ENCODE measurements at places on chromosomes 2 and 18.

GRCh38 chr2:143901185-143901842 is 618.6 kb downstream of the ZEB2 start:
- DNase-seq, result no peak

DNA sequence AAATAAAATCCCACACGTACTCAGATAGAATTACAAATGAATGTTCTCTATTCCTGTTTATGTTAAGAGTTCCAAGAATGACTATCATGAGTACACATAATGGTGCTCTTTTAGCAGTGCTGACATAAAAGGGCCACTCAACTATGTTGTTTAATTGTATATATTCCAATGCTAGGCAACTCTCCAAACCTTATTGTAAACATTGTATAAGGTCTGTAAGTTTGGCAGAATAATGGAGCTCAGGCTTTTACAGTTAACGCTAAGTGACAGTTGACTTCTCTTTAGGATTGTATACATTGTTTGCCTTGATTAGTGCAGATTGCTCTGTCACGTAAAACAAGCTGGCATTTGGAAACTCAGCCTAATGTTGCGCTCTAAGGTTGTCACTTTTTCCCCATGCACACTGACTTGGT is 20.8 kb downstream of the RBMS1 start:
- DNase-seq, result no peak

DNA sequence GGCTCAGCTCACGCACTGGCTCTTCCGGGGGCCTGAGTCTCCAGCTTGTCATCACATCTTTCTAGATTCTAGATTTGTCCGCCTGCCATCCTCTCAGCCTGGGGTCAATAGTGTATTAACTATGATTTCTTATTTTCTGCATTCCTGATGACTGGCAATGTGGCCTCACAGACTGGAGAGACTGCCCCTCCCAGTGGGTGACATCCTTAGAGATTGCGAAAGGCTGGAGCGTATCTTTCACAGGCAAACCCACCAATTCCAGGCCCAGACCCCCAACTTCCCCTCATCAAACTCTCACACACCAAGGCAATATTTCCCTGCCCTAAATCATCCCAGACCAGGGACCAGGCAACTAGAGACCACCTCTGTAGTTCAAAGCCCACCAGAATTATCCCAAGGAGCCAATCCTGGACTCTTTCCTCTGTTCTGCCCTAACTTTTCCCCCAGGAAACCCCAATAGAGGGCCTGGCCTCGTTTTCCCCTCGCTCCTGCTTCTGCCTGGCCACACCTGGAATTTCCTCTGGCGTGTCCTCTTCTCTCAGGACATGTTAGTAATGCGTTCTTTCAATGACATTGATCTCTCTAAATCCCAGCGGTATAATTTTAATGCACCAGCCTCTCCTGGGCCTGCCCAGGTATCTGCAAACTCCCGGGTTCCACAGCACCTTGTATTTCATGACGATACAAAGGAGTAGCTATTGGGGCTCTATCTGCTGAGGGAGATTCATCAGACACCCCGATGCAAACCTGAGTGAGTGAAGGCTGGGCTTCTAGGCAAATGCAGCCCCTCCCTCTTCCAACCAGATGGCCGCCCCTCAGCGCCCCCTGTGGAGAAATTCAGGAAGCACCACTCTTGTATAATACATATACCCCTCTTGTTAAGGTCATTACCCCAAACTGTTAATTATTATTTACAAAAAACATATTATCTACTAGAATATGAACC is 2.4 kb upstream of the KCNF1 start:
- no peak for DNase-seq

DNA sequence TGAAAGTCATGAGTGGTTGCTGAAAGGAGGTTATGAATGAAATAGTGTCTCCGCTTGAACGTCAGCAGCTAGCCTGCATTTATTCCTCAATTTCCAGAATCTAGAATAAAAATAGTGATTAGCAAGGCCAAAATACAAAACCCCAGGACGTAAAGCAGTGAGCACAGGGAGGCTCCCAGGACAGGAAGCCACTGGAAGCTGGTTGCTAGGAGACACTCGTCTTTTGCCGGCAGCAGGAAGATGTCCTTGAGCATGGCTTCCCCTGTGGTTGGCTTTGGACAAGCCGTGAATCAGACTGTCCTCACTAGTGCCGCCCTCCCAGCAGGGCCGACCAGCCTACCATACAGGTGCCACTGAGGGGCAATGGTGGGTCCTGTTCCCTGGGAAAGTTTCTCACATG is 374.4 kb downstream of the MTX2 start:
- DNase-seq, result no peak

GRCh38 chr2:211611061-211611518 is 927.5 kb downstream of the ERBB4 start:
- no peak for DNase-seq

DNA sequence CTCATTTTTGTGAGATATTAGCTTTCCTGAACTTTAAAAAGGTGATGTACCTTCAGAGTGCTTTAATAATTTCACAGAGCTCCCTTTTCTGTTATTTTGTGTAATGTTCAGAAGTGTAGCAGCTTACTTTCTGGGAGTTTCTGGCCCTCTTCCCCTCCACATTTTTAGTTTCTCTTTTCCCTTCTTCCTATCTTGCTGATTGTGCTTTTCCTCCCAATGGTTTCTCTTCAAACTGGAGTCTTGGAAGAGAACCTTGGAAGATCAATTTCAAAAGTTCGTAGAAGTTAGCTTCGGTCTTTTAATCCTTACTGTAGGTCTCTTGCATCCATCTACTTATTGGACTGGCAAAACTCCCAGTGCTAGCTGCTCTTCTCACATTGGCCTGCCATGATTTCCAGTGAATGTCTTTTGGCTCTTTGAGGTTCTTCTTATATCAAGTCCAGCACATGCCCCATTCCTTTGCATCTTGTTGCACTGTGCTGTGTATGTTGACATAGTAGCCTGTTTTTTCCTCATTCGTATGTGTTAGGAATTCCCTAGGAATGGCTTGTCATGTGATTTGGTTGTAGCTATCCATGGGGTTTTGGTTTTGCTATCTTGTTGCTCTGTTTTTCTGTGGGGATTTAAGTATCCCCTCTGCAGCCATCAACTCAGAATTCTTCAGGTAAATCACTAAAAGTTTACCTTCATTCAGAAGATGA is 7.8 kb downstream of the CCNT2 start:
- no peak for DNase-seq

- DNase-seq, result no peak
Observed at GRCh38 chr2:199440118-199440517, 17.6 kb downstream of the SATB2 start.

GRCh38 chr18:3238742-3239141 is 8.9 kb upstream of the MYL12A start:
- no peak for DNase-seq

DNA sequence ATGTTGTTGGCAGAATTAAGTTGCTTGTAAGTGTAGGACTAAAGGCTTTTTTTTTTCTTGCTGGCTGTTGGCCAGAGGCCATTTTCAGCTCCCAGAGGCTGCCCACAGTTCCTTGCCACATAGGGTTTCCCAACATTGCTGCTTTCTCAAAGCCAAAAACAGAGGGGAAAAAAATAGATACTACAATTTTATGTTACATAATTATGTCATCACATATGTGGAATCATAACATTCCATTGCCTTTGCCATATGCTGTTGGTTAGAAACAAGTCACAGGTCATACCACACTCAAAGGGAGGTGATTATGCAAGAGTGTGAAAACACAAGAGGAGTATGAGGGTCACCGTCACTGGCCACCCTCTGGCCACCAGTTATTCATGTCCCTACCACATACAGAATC is 154.5 kb downstream of the RTN4 start:
- DNase-seq, result no peak

GRCh38 chr2:191848771-191849767 is 2.2 kb upstream of the CAVIN2 start:
- no peak for DNase-seq

- no peak for DNase-seq
Observed at GRCh38 chr18:53375621-53376020, 848.8 kb downstream of the MBD2 start.

DNA sequence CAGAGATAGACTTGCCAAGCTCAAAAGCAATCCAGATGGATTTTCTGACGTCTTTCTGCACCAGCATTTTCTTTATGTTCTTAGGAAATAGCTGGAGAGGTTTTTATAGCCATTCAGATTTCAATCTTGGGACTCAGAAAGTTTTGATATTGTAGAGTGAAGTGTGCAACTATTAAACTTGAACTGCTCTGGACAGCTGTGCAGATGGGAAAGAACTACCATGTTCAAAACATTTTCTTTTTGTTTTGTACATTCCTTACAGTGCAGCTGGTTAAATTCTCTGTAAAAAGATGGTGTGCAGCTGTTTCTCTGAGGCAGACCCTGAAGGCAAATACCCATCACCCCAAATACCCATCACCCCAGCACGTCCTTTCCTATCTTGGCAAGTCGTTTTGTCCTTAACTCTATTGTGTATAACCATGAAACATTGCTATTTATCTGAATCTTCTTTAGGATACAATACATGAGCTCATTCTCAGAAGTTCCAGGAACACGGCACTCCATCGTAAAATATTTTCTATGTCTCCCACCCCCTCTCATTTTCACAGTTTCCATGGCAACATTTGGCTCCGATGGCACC is 38.8 kb downstream of the AQP4 start:
- DNase-seq, result no peak

- DNase-seq, result no peak
Observed at GRCh38 chr2:68834737-68835376, 36.3 kb downstream of the BMP10 start.

DNA sequence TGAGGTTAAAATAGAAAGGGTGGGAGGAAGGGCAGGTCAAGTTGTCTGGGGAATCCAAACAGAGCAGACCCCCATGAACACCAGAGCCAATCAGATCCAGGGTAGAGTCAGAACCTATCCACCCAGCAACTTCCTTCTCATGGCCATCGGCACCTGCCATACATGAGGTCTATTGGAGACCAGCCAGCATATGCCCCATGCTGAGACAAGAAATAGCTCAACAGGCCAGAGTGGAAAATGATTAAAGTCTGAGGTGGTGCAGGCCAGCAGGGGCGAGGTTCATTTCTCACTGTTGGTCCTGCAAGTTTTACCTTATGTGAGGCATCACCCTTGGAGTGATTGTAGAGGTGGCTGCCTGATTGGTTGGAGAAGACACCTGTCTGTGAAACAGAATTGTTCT is 89.2 kb downstream of the LONRF2 start:
- no peak for DNase-seq

DNA sequence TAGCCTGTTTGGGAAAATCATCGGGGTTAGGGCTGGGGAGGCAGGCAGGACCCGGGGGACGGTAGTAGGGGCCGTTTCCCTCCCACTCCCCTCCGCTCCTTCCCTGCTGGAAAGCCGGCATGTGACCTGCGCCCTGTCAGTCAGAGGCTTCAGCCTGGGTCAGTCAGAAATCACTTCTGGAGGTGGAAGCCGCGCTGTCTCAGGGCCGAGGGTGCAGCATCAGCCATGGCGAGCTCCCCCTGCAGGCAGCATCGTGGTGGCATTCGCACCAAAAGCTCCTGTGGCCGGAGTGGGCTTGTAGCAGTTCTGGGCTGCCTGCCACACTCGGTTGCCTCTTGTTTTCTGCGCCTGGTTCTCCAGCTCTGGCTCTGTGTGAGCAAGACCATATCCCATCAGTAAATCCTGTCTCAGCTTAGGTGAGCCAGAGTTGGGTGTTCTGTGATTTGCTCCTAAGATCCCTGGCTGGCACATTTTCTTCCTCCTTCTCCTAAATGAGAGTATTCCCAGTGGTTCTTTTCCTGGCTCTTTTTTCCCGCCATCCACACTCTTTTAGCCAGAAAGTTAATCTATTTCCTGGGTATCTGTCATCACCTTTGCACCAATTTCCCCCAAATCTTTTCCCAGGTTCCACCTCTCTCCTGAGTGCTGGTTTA is 123.9 kb upstream of the CD302 start:
- DNase-seq, result peak; percentile 69

DNA sequence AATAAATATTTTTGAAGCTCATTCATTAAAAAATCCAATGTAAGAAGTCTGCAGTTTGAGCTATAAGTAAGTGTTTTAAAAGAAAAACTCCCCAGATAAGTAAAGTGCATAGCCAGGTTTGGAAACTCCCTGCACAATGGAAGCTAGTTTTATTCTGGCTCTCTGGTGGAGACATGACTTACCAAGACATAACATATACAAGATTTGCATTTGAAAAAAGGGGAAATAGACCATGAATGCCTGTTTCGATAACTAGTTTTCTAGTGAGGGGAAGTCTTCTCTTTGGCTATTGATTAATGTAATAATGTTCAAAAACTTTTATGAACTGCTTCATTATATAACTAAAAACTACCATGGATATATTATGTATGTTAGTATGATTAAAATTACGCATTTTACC is 435.2 kb downstream of the ARHGAP15 start:
- no peak for DNase-seq

DNA sequence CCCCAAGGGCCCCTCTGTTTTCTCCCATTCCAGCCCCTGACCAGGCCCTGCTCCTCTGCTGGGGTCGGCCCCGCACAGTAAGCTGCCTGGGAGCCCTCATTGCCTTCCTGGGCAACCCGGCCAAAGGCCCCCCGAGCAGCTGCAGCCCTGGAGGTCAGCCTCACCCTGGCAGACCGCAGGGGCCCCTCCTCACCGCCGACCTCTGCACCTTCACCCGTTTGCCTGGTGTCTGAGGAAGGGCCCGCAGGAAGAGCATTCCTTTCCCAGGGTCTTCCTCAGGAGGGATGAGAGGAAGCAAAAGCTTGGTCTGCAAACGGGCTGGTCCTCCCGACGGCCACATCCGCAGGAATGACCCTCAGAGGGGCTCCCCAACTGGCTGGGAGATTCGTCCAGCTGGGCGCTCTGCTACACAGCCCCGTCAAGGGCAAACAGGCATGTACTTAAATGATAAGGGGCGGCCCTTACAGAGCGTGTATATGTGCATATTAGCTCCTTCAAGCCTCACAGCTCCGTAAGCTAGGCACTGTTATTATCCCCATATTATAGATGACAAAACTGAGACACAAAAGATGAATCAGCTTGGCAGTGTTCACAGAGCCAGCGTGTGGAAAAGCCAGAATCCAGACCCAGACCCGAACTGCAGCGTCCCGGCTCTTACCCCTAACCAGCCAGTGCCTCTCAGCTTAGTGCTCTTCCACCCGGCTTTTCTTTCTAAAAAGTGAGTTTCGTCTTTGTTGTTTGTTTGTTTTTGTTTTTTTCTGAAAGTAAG is 52.8 kb downstream of the SLC4A1AP start:
- no peak for DNase-seq

- no peak for DNase-seq
Observed at GRCh38 chr2:178747767-178748166, 59.5 kb downstream of the TTN start.

- DNase-seq, result no peak
Observed at GRCh38 chr18:49944663-49945062, 131.3 kb upstream of the ACAA2 start.

DNA sequence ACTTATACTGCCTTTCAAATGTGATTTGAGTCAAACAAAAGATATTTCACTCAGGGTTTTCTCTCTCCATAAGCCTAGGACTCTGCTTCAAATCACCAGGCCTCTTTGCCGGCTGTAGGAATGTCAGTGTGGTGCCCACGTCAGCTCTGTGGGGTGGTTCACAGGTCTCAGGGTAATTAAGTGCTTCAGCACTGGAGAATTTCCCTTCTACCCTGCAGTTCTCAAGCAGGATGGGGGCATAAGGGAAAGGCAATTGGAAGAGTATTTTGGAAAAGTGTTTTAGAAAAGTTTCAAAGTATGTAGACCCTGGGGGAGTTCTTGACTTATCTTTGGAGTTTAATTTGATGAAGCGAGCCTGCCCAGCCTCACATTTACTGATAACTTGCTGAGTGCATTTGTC is 9.6 kb downstream of the CNGA3 start:
- no peak for DNase-seq

All from activated gamma-delta T cell treated with Interleukin-2 at 50 U/mL for 16 hours (primary cell).